A549 (cell line): ENCODE measurements at places on chromosomes 5 and 9. TPM values are rescaled to one million over a fixed set of nuclear protein-coding genes. Genes with fewer than 3 reads are reported as not detected.

Gene PCDHA7
- polyA plus RNA-seq = 0.08 to 0.14 TPM (median 0.09 TPM) in 3 replicates

Gene ADAMTS16
- 0.71 to 0.83 TPM (median 0.83 TPM) in 3 replicates for polyA plus RNA-seq

DNA sequence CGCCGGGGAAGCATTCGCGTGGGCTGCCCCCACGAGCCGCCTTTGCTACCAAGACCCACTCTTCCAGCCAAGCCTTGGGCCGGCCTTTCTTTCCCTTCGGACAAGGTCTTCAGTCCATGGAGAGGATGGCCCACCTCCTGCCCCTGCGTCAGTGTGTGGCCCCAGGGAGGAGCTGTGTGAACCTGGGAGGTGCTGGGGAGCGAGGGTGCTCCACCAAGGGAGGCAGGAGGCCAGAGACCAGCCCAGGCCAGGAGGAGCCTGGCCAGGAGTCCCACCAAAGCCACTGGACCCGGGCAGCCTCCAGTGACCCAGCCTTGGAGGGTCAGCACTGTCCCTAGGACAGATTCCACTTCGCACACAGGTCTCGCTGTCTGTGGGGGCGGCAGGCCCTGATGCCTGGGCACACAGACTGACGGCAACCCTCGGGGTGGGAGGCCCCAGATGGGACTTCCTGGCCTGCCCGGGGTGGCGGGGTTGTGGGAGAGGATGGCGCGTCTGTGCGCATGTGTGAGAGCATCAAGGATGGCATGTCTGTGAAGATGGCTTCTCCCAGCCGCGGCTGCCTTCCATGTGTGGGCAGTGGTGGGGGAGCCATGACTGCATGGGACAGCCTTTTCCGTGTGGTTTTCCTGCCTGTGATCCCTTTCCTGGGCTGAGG lies 113.3 kb upstream of the LPCAT1 start:
- no peak for DNase-seq

GRCh38 chr9:137167747-137168572 lies 1.9 kb downstream of the LRRC26 start:
- peak; percentile 77 for DNase-seq

DNA sequence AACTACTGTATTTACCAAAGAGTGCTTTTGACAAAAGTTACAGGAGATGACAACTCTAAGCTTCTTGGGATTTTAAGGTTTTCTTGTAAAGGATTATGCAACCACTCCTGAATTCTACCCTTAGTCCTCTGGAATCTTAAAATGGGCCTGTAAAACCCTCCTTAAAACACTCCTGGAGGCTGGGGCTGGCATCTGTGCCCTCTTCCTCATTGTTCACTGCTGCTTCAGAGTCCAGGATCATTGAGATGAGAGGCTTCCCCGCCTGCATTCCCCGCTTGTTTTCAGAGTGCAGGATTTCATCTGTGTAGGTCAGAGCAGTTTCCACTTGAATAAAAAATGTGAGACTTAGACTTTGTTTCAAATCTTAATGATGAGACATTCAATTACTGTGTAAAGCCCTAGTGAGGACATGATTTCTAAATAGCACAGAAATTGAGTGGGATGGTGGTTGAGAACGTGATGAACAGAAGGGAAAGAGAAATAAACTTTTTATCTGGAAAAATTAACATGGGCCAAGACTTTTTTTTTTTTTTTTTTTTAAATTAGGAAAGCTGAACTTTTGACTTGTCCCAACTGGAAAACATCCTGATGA lies 40.4 kb downstream of the PCSK5 start:
- DNase-seq = no peak

DNA sequence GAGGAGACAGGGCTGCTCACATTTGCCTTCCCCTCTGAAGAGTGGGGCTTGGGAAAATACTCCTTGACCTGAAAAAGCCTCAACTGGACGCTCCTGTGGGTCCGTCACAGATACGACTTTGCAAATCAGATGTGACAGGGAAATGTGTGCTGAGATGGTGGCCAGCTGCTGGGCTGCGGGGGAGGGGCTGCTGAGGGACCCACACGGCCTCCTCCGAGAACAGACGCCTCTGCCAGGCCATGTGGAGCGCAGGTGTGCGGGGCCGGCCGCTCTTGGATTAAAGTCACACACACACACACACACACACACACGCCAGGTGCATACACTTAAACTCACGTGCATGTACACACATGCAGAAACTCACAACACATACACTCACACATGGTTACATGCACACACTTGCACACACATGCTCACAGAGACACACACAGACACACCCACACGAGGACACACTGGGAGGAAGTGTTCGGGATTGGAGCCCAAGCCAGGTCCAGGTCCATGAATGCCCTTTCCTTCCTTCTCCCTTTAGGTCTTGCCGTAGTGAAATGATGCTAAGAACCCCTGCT lies 167.4 kb downstream of the GAPVD1 start:
- no peak for DNase-seq

DNA sequence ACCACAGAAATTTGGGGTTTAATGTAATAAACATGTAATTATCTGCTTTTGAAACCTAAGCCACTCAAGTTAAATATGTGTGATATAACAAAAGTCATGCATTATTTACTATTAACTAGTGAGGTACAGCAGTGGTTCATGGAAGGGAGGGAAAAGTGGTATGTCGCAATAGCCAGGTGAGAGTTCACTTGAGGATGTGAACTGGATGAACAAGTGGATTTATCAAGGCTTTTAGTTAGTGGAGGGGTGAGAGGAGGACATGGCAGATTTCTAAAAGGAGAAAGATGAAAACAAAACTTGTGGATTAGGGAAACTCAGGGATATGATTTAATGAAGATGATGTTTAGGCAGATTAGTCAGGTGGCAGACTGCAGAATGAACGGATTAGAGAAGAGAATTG lies 141.3 kb upstream of the NFIB start:
- DNase-seq = no peak

GRCh38 chr5:149939546-149939945 lies 5.0 kb downstream of the PDE6A start:
- DNase-seq = peak; percentile 29

GRCh38 chr5:108720391-108720790 lies 27.3 kb upstream of the FER start:
- DNase-seq = no peak

DNA sequence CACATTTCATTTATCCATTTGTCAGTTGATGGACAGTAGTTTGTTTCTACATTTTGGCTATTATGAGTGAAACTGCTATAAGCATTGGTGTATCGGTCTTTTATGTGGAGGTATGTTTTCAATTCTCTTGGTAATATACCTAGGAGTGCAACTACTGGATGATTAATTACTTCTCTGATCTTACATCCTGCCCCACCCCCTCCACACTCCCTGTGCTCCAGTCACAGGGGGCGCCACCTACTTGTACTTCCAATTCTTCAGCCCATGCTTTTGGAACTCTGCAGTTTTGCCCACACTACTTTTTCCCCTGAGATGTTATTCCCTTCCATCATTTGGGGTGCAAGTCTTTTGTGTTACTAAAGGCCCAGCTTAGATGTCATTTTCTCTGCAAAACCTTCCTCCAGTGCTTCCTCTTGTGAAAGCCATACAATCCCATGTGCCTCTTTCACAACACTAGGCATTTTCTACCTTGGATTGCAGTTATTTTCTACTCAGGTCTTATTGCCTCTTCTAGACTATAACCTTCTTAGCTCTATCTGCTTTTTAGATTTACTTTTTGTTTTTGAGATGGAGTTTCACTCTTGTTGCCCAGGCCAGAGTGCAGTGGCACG lies 42.1 kb downstream of the SEC61B start:
- peak; percentile 23 for DNase-seq
